ENCODE measurements at places on chromosomes 11 and 22.

DNA sequence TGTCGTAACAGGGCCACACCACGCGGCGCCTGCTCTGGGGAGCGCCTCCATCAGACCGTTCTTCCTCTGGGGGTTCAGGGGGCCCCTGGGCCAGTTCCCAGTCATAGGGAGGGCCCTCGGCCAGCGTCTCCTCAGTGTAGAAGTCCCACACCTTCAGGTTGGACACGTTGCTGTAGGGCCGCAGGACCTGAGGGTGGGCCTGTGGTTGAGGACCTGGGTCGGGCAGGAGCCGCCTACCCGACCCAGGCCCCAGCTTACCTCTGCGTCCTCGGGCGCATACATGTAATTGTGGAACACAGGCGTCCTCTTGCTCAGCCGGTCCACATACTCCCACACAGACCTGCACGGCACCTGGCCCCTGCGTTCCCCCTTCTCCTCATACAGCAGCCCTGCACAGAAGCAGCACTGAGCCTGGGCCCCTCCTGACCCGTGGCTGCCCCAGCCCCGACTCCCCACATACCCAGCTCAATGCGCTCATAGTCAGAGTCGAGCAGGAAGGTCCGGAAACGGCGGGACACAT, 20.2 kb downstream of the SBF1 start:
- DNase-seq, result no peak

- DNase-seq, result no peak
Measured at GRCh38 chr22:29312218-29313125, 3.0 kb downstream of the RASL10A start.

DNA sequence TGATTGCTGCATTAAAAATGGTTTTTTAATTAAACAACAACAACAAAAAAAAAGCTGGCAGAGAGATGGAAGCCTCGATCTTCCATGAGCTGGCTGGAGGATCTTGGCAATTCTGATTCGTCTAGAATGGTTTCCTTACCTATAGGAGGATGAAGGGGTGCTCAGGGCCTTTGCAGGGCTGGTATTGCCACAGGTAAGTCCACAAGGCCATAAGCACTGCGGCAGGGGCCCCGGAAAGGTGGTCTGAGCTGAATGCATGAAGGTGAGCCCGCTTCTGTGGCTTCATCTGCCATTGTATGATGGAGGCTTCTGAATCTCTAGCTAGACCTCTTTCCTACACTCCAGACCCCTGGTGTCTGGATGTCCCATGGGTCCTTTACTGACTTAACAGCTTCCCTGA, 101.5 kb downstream of the TSPAN18 start:
- DNase-seq, result no peak

- no peak for DNase-seq
Measured at GRCh38 chr11:20156876-20157613, 3.2 kb downstream of the DBX1 start.

DNA sequence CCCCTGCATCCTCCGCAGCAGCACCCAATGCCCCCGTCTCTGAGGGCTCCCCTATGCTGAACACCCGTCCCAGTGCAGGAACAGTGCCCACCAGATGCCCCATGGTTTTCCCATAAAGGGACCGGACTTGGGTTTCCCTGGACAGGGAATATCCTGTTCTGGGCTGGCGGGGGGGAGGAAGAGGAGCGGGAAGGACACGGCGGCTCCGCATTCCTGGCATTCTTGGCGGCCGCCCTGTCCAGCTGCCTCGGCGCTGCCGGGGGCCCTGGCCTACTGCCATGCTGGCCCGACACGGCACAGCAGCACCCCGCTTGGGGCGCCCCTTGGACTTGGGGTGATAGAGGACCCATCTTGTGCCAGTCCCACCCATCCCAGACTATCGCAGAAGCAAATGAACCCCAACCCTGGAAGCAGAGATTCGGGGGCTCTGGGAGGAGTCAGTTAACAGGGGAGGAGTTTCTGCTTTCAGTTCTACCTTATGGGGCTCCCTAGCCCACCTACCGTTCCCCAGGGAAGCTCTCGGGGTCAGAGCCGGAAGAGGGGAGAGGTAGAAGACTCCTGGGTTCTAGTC, 23.7 kb upstream of the CBX7 start:
- no peak for DNase-seq

GRCh38 chr11:1871531-1871930, 18.6 kb downstream of the LSP1 start:
- no peak for DNase-seq

DNA sequence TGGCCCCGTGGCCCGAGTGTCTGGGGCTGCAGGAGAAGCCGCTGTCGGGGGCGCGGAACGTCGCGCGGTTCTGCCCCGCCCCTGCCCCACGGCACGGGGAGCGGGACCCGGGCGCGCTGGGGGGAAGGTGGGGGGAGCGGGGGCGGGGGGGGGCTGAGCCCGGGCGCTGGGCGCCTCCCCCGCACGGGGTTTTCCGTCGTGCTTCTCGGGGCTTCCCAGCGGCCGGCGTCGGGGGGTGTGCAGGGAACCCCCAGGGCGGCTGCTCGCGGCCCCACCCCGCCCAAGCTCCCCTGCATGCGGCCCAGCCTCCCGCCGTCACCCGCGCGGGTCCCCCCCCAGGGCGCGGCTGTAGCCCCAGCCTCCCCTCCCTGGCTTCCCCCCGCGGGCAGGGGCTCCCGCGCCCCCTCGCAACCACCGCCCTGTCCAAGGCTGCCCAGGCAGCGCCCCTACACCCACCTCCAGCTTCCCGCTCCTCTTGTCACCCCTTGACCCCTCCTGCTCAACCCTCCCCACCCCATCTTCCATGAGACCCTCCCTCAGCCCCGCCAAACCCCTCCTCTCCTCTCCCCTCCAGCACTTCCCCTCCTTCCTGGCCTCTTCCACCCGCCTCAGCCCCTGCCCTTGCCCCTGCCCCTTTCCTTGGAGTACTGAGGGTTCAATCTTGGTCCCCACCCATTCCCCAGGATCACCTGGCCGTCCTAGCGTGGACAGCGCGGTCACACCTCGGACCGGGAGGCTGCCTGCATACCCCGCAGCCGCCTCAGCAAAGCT, 1.7 kb downstream of the IL17REL start:
- no peak for DNase-seq

DNA sequence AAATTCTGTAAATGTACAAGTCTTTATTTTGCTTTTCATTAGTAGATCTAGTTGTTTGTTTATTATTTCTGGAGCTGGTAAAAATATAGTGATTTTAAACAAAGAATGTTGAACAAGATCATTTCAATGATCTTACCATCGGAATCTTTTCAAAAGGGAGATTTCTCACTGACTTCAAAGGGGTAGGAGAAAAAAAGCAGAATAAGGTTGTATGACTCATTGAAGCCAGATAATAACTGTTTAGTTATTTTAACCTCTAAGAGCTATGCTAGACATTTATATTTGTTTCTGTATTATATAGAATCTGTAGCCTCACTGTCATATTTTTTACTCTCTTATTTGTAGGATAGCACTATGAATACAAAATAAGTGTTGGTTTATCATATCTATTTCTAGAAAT, 8.1 kb upstream of the PDE3B start:
- no peak for DNase-seq

DNA sequence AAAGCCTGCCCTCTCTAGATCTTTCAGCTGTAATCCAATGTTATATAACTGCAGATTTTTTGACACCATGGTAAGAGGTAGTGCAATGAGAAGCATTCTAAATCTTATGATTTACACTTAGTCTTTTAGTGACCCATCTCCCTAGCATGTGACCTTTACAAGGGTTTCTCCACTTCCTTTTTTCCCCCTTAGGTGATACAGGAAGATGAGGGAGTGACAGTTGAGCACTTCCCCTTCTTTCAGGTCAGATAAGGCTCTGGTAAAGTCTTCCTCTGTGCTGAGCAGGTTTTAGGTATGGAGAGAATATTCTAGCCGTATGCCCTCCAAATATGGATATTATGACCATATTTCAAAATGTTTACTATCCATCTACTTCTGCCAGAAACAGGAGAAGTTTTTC, 753.6 kb downstream of the JRKL start:
- no peak for DNase-seq

- DNase-seq, result no peak
Measured at GRCh38 chr11:18890615-18891014, 48.6 kb downstream of the MRGPRX1 start.

DNA sequence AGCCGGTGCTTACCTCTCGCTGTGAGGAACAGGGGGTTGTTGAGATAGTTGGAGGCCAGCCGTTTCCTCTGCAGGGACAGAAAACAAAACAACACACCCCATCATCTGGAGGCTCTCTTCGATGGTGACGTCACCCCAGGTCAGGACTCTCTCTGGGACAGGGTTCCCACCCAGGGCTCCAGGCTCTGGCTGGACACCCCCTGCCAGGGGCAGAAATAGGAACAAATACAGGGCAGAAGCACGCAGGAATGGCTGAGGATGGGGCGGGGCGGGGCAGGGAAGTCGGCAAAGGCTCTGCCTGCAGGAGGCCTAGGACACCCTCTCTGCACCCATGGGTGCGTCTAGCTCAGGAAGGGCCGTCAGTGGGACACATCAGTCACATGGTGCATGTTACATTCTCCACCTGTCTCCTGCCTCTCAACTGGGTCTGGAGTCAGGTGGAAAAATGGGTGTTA, 118.5 kb downstream of the PHF21B start:
- DNase-seq, result no peak

DNA sequence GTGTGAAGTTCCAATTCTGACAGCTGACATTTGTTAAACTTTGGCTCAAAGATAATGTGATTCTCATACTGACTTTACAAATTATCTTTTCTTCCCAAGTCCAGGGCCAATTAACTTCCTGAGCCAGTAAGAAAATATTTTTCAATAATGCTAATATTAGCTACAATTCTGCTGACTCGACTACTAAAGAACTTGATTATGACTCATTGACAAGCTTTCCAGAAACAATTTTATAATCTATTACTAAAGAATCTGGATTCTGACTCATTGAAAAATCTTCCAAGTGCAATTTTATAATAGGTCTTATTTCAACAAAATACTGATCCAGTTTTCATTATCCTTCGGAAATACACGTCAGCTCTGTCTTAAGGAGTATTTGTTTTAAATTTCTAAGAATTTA, 12.9 kb upstream of the XKR3 start:
- DNase-seq, result no peak

DNA sequence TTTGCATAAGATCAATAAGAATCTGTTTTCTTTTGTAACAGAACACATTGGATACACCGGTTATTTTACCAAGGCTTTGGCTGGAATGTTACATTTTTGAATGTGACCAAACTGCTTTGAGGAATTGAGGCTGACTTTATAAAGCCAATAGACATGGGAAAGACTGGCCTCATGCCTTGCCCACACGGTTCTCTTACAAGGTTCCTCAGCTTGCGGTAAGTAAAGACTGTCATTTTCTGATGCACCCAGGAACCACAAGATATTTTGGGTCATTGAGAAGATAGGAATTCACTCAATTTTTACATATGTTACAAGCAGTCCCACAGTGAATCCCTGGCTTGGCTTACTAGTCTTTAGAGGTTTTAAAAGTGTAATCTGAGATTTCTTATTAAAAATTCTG, 23.9 kb downstream of the OR10A6 start:
- DNase-seq, result no peak

- DNase-seq, result no peak
Measured at GRCh38 chr11:57978686-57979531, 44.8 kb upstream of the OR9Q1 start.

DNA sequence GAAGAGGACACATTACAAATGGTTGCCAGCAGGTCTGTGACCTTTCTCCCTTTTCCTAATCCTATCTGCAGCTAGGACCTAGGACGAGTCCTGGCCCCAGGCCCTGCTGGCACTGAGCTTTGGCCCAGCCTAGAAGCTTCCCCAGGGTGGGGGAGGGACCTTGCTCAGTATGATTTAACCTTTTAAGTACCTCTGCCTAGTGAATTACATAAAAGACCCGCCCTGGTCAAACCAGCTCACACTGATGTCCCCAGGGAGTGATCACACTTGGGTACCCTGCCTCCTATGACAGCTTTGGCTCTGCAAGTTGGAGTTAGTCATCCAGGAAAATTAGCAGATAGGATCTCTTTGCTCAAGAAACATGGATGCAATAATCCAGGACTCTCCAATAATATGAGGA, 21.9 kb downstream of the ASCC2 start:
- DNase-seq, result no peak

- DNase-seq, result no peak
Measured at GRCh38 chr22:21570398-21570797, 2.9 kb downstream of the UBE2L3 start.

DNA sequence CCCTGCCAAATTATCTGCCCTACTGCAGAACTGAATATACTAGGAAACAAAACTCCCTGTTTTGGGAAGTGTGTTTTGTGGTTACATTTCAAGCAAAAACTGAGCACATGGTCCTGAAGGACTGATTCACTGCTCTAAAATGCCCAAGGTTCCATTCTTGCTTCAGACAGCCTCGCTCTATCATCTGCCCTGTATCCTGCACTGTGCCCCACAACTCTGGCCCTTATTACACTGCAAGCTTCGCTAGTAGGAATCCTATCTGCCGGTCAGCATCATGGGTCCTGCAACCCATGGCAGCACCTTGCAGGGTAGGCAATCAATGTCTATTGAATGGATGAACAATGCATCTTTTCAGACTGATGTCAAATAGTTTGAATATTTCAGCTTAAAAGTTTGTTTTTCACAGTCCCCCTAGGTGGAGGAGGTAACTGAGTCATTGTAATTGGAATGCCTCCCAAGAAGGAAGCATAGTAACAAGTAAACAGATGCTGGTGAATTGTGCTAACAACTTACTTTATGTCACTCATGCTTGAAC, 21.3 kb downstream of the LAYN start:
- DNase-seq, result no peak

DNA sequence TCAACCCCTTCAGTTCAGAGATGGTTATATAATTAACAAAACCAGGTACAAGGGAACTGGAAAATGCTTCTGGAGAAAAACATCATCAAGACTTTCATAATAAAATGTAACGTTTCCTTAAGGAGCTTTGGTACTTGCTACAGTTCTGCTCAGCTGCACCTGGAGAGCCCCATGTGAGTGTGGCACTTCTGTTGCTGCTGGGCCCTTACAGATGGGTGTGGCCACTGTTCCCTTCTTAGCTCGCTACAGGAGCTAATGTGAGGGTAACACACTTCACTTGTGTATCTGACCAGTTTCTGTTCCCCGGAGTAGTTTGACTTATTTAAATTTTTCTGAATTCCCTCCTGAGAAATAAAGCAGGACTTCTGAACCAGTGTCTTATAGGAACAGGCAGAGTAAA, 4.0 kb downstream of the POU2AF3 start:
- no peak for DNase-seq

GRCh38 chr11:8932564-8933180, at the start of gene C11orf16:
TSS of gene C11orf16 (minus strand) at chr11:8932947. CDS start at chr11:8932308, 639 bp downstream.
- no peak for DNase-seq
